ENCODE measurements at places on chromosomes 6 and 20. TPM values are rescaled to one million over a fixed set of nuclear protein-coding genes. Genes with fewer than 3 reads are reported as not detected.

Gene FABP7
- 3.6 TPM for total RNA-seq

Gene SYCP2L
- total RNA-seq, result 8.1 TPM

GRCh38 chr6:160519603-160520042 lies 144.5 kb downstream of the LPA start:
- no peak for DNase-seq

- DNase-seq, result no peak
Measured at GRCh38 chr6:71545905-71546304, 257.3 kb downstream of the OGFRL1 start.

- no peak for DNase-seq
Measured at GRCh38 chr20:1206366-1207148, 3.3 kb downstream of the C20orf202 start.

Measured in endothelial cell (in vitro differentiated cells).